ENCODE measurements at places on chromosomes 7 and 10.

DNA sequence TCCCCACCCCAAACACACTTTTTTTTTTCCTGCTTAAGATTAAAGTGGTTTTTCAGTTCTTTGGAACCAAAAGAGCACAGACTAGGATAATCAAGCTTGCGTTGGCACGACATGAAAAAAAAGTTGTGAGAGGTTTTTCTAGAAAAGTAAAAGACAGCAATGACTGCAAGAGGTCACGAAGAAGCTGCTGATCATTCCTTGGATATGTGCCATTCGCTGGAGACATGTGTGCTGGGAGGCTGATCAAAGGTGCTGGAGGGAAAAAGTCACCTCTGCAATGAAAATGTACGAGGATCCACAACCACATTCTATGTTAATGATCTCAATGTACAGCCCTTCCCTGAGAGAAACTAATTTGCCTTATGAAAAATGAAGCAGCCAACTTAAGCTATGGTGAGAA is 5.4 kb downstream of the AKR1B1 start:
- no peak for DNase-seq

- DNase-seq, result no peak
These were observed 3.1 kb downstream of the ELAPOR2 start for GRCh38 chr7:87056346-87056745.

- DNase-seq, result no peak
These were observed 468.4 kb upstream of the SEMA3D start for GRCh38 chr7:85655252-85655651.

DNA sequence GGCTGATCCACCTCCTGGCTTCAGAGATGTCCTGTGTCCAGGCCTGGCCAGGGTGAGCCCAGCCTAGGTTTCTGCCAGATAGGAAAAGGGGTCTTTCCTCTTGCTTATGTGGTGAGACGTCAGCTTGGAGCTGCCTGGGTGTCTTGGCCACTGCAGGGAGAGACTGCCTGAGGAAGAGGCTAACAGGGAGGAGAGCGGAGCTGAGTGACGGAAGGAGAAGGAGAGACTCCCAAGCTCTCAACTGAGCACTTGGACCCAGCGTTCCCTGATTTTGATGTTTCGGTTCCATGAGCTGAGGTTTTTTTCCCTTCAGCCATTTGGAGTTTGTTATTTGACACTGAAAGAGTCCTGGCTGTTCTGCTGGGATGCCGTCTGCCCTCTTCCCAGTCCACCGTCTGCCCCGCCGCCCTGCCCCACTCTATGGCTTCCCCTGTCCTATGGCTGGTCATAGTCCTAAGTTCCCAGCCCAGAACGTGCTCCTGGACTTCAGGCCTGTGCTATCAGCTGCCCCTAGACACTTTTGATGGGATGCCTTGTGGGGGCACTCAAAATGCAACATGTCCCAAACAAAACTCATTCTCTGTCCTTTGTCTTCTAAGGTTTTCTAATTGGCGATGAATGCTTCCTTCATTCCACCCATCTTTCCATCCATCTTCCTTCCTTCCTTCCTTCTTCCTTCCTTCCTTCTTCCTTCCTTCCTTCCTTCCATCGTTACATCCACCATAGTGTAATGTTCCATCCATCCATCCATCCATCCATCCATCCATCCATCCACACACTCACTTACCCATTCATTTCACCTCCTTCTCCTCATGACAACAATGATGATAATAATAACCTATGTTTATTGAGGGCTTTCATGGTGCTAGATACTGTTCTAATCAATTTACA is 20.3 kb upstream of the PCBD1 start:
- no peak for DNase-seq

DNA sequence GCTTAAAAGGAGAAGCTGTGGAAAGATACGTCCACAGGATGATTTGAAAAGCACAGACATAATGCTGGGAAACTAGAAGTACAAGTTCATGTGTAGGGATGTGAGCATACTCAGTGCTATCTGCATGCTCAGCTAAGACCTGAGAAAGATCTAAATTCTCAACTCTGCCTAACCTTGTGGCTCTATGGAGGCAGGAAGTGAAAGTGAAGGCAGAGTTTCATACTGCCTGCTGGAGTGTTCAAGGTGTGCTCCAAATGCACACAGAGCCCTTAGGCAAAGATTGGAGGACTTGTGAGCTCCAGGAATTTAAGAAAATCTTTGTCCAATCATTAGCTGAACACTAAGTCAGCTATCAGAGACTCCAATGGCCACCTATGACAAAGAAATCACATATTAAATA is 190.9 kb downstream of the RNLS start:
- DNase-seq, result no peak

DNA sequence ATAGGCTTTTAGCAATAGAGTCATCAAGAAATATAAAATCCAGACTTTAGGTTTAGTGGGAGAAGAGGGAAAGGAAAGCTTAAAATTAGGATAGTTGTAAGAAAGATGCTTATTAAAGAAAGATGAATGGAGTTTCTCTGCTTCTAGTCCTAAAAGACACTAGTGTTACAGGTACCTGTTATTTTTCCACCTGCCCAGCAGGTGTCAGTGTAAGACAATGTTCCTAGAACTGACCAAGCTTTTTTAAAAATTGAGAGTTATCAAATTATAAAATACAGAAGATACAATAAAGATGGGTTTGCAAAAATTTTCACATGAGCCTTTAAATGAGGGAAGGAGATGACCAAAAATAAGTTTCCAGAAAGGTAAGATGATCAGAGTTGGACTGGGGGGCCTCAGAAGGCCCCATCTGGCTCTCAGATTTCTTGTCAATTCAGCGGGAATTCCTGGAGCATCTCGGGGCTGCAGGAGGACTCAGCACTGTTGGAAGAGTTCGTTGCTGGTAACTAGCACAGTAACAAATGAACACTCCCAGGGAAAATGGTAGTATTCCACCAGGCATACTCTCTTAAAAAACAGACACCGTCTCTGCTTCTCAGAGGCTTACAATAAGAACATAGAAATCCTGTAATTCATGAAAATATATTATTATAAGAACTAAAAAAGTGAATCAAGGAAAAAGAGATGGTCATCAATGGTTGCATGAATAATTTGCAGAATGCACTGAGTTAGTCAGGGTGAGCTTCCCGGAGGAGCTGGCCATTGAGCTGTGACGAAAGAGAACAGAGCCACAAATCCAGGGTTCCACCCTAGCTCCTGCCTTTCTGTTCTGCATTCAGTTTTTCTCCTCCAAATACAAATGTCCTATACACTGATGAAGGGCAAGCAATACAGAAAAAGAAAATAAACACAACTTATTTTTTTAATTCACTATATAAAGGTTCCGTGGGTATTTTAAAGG is 71.8 kb upstream of the PIK3CG start:
- DNase-seq, result peak; percentile 20

GRCh38 chr10:94992811-94993210 is 54.4 kb downstream of the CYP2C9 start:
- DNase-seq, result no peak
